GM23248 (cell line): ENCODE measurements at places on chromosomes 7 and 10.
A peak's percentile ranks its signal among the peaks of the same experiment; 100 is the strongest.

GRCh38 chr7:114481999-114482398 lies 67.4 kb downstream of the FOXP2 start:
- DNase-seq = peak; percentile 66

- DNase-seq = no peak
Observed at GRCh38 chr10:132714096-132714985, 71.6 kb downstream of the NKX6-2 start.

DNA sequence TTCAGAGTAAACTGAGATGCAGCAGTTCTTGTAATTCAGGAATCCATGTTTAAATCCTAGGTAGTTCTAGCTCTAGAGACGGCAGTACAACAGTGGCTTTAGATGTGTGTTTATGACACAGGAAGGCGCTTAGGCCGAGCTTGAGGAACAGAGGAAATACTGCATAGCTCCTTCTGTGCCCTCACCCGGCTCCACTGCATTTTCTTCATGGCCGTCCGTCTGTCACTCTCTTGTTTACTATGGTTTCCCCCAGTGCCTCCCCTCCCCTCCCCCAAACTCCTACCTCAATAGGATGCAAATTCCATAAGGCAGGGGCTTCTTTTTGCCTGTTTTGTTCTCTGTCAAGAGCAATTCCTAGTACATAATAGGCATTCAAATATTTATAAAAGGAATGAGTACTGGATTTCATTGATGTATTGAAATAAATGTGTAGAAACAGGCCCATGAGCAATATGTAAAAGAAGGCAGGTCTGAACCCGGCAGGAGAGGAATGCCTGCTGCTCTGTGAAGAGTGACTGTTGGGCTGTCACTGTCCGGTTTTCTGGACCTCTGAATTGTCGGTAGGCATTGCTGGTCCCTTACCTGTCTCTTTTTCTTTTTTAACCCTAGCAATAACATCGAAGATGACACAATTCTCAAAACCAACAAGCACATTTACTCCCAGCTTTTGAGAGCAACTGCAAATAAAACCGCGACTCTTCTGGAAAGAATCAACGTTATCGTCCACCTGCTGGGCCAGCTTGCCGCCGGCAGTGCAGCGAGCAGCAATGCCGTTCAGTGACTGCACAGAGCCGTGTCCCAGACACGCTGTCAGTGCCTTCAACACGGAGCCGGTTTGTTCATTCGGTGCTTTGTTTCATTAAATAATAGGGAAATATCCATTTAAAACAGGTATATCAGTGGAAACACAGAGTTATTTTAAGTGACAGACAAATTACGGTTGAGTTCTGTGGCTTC lies 12.7 kb downstream of the MMP21 start:
- DNase-seq = no peak

DNA sequence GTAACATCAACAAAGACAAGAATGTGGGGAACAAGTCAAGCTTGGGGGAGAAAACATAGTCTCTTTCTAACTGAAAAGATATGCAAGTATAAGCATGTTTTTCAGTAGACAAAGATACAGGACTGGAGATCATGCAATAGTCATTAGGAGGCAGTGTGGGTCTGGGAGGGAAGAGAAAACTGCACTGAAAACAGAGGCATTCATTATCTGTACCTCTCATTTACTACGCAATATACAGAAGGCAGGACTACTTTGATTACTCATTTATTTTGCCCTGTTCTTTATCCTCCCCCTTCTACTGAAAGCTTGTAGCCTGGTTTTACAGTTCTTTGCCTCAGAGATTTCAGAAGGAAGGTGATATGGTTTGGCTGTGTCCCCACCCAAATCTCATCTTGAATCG lies 341.2 kb downstream of the CRPPA start:
- DNase-seq = no peak

DNA sequence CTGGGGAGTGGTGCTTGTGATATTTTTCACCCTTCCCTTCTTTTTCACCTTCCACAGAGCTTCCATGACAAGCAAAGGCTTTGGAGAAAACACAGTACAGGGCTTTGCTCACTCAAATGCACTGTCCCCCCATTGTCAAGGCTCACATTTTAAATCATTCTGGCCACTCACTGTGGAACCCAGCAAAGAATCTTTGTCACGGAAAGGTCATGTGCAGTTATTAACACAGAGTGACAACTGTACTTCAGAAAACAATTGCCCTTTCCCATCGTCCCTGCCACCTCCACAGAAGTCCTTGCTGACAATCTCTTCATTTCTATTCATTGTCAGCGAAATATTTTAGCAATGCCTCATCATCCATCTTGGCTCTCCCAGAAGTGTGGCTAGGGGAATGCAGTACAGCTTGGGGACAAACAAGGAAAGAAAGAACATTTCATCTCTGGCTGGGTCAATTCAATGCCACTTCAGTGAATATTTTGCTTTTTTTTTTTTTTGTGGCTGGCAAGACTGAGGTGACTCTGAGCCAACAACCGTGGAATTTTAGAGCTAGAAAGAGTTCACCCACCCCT lies 851.0 kb downstream of the KCNMA1 start:
- peak; percentile 35 for DNase-seq

- DNase-seq = peak; percentile 35
Observed at GRCh38 chr10:103188853-103189252, 4.2 kb downstream of the NT5C2 start.

- DNase-seq = no peak
Observed at GRCh38 chr10:51950371-51950995, 251.1 kb upstream of the CSTF2T start.

DNA sequence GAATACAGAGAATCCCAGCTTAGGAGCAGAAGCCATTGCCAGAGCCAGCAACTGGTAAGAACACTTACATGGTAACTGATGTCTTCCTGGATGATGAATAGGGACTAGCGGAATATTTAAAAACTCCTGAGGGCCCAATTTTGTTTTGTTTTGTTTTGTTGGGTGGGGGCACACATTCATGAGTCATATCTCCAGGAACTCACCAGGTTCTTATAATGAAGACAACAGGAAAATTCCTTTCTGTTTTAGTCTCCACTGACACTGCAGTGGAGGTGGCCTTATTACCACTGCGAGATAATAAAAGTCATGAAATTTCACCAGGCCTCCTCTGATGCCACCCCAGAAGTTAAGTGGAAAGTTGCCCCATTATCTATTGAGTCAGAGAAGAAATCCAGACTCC lies 6.6 kb upstream of the CUZD1 start:
- DNase-seq = peak; percentile 35

DNA sequence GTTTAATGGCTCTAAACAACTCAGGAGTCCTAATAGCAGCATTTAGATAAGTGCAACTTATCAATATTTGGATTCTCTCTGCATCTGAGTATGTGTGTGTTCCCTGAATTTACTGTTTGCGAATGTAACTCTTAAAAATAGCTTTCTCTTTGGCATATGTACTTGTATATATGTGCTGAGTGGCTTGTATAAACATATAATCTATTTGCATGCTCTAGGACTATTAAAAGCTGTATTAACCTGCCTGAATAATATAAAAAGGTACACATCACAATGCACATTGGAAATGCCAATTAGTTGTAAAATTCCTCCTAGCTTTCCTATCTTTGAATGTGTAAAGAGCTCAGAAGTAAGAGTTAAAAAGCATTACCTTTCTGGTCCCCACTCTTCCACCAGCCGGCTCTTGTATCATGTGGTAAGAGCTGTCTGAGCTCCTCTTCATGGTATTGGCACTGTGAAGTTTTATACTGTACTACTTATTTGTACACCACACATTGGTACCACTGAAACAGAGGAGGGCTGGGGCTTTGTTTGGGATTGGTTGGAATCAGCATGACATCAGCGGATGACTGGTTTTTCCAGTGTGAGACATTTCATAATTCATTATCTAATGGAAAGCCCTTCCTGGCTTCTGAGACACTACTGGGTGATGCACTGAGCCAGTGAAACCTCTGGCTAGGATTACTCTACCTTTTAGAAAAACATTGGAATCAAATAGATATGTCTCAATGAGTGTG lies at the start of gene INHBA:
Gene INHBA, minus strand, starts transcription at position 456 of the 737 bp plus-strand sequence. CDS start 2,716 bp downstream, outside the sequence.
- DNase-seq = peak; percentile 87

- peak; percentile 97 for DNase-seq
Observed at GRCh38 chr10:101060036-101060950, 1.5 kb upstream of the KAZALD1 start.

GRCh38 chr10:30383356-30383755 lies 34.3 kb upstream of the MTPAP start:
- DNase-seq = peak; percentile 47

GRCh38 chr10:110394898-110395297 lies 90.2 kb upstream of the SMNDC1 start:
- DNase-seq = no peak

DNA sequence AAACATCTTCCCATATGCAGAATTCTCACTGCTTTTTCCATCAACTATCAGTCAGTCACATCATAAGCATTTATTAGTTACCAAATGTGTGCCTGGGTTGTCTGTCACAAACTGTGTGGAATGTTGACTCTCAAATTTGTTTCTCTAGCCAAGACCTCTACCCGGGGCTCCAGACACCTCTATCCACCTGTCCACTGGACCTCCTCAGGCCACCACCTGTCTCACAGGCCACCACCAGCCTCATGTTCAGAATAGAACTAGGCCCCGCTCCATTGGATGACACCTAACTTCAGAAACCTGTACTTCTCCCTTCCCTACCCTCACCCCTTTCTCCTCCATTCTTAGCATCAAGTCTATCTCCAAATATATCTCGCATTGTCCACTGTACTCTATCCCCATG lies 176.9 kb downstream of the CHN2 start:
- DNase-seq = no peak

DNA sequence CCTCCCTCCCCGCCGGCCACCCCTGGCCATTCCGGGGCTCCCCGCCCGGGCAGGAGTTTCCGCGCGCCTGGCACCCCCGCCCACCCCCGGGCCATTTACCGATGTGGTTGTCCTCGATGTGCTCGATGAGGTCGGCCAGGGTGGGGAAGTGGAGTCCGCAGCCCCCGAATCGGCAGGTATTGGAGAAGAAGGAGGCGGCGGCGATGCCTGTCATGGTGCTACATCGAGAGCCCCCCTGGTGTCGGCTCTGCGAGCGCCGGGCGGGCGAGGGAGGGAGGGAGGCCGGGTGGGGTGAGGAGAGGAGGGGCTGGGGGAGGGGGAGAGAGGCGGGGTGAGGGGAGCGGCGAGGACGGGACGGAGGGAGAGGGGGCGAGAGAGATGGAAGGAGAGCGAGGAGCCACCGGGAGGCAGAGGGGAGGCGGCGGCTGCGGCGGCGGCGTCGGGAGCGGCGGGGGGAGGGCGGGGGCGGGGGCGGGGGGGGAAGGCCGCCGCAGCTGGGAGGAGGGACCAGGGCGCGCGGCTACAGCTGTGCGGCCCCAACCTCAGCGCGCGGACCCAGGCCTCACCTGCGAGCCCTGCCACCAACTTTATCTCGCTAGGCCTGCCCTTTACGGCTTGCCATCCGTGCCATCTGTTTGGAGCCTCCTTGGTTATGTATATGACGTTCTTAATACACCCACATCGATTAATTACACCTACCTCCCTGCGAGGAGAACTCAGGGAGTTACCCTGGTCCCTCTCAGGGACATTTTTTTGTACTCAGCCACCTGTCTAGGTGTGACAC lies at the start of gene JAZF1:
Gene JAZF1, minus strand, starts transcription at position 432 of the 784 bp plus-strand sequence.
- DNase-seq = peak; percentile 68

DNA sequence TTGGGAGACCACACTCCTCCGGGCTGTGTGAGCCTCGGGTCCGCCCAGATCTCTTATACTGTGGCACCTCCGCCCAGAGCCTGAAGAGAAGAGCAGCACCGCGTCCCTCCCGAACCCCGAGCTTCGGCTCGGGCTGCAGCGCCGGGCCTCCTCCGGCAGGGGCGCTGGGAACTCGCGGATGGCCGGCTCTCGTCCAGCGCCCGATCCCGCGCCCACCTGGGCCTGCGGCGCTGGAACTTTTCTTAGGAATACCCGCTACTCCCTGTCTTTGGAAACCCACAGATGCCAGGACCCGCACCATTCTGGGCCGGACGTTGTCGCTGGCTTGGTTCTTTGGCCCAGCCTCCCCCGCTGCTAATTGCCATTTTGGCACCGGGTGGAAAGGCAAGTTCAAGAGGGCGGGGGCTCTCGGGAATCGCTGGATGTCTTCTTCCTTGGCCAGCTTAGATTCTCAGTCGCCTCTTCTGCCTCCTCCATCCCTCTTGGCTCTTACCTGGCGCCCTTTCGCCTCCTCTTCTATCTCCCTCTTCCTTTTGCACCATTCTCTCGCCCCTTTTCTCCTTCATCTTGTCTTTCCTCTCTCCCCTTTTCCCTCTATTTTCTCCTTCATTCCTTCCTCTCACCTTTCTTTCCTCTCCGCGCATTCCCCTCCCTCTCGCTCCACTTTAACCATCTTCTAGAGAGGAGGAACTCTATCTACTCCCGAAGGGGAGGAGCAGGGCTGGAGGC lies 2.1 kb upstream of the SORCS3 start:
- peak; percentile 42 for DNase-seq

GRCh38 chr10:126247446-126247975 lies 140.8 kb downstream of the ADAM12 start:
- peak; percentile 100 for DNase-seq

DNA sequence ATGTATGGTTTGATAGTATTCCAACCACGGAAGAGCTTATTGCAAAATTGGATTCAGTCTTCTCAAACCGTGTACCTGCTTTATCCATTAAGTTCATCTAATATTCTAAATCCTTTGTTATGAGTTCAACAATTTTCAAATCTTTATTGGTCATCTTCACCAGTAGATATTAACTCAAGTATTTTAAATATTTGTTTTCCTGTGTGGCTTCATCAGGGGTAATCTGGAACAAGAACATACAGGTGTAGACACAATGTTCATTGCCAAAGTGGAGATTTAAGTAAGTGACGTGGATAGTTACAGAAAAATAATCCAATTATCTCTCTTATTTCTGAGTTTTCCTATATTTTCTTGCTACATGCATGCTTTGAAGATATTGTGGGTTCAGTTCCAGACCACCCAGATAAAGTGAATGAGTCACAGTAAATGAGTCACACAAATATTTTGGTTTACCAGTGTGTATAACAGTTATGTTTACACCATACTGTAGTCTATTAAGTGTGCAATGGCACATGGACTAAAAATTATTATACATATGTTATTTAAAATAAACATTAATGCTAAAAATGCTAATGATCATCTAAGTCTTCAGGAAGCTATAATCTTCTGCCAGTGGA lies 429.0 kb upstream of the POT1 start:
- DNase-seq = no peak

DNA sequence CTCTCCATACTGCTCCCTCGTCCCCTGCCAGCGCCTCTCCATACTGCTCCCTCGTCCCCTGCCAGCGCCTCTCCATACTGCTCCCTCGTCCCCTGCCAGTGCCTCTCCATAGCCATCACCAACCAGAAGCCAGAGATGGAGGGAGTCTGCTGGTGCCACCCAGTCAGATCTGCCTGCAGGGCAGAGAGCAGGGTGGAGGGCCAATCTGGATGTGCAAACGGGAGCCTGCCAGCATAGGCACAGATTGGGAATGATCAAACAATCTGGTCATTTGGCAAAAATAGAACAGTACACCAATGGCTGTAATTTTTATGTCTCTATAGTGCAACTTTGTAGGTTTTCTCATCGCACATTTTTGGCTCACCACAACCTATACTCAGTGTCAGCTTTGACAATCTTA lies 76.9 kb upstream of the LRRC4 start:
- no peak for DNase-seq

DNA sequence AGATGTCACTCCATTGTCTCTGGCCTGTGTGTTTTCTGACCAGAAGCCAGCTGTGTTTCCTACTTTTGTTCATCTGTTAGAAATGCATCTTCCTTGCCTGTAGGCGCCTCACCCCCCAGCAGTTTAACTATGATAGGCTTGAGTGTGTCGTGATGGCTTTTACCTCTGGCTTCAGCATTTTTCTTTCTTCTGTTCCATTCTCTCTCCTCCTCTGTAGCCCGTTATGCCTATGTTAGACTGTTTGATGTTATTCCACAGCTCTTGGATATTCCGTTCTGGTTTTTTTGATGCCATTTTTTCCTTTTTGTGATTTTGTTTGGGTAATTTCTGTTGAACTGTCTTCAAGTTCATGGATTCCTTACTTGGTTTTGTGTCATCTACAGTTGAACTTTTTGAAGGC lies 17.9 kb downstream of the MMP21 start:
- no peak for DNase-seq
